ENCODE measurements at places on chromosomes 3 and 15. TPM values are rescaled to one million over a fixed set of nuclear protein-coding genes. Genes with fewer than 3 reads are reported as not detected.

DUOX2 gene
- under 0.01 TPM for total RNA-seq

CAV3 gene
- total RNA-seq, result not detected

IL20RB gene
- total RNA-seq, result not detected

CTNNB1 gene
- 462 TPM for total RNA-seq

ANKRD63 gene
- 0.28 TPM for total RNA-seq

SLC7A14 gene
- 0.55 TPM for total RNA-seq

GAP43 gene
- not detected for total RNA-seq

CEMIP gene
- under 0.01 TPM for total RNA-seq

ACTC1 gene
- total RNA-seq, result 3.0 TPM

HYKK gene
- total RNA-seq, result 11.6 TPM
